ENCODE measurements at places on chromosomes 6 and 20.

DNA sequence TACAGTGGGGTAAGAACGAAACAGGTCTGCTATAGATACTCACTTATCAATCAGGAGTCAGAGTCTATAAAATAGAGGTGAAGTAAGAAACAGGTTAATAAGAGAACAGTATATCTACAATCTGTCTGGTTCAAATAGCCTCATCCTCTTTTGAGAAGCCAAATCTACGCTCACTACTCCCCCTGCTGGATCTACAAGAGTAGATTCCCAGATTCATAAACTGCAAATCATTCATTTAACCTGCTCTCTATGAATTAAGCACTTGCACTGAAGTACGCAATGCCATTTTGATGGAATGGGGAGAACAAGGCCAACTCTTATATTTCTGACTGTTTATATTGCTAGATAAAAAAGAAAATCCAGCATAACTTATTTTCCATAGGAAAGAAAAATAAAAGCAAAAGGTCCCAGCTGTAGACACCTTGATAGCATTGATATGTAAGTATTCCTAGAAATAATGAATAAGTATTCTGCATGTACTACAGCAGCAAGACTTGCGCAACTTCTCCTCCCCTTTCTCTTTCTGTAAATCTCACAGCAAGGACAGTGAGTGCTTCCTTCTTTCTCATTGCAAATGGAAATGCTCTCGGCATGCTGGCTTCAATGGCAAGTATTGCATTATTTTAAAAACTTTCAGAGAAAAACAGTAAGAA is 92.3 kb downstream of the RFX6 start:
- DNase-seq: no peak

GRCh38 chr6:132733814-132734213 is 20.0 kb upstream of the VNN1 start:
- DNase-seq: no peak

DNA sequence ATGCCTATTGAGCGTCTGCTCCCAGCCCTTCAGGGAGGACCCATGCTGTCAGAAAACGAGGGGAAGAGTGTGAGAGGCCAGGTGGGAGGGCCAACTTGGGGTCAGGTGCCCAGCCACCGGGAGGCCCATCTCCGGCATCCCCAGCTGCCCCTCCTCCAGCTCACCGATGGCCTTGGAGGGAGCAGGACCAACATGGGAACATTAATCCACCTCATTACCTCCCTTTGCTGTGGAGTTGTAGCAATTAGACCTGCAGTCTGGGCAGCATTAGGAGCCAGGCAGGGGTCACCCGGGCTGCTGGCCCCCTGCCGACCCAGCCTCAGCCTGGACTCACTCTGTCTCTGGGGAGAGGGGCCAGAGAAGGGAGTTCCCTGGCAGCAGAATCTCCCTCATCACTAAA is 25.1 kb downstream of the DLGAP4 start:
- DNase-seq: peak; percentile 67

DNA sequence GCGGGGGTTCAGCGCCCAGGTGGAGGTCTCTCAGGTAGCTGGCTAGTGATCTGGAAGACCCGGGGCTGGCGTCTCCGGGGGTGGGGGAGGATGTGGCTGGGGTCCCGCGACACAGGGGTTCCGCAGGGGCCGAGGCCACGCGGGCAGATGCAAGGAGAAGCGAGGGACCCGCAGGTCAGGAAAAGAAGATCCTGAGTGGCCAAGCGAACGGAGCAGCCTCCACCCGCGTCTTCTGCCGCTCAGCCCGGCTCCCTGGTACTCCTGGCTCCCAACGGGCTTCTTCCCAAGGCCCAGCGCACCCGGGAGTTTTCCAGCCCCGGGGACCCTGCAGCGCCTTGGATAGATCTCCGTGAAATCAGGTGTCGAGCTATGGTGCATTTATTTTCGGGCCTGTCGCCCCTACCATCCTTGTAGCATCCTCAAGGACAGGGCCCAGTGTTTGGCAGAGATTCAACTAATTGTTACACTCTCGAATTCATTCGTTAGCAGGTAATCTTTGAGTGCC is 682 bp upstream of the CHD6 start:
- DNase-seq: no peak

DNA sequence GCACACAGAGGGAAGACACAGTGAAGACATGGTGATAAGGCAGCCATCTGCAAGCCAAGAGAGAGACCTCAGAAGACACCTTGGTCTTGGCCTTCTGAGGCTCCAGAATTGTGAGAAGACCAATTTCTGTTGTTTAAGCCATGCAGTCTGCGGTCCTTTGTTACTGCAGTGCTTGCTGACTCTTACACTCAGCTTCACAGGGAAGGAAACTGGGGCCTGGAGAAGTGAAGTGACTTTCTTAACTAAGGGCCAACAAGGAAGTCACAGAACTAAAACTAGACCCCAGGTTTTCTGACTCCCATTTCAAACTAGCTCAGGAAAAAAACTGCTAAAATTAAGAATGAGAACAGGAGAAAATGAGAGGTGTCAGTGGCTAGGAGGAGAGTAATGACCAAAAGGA is 74.3 kb downstream of the TNFRSF21 start:
- DNase-seq: no peak

DNA sequence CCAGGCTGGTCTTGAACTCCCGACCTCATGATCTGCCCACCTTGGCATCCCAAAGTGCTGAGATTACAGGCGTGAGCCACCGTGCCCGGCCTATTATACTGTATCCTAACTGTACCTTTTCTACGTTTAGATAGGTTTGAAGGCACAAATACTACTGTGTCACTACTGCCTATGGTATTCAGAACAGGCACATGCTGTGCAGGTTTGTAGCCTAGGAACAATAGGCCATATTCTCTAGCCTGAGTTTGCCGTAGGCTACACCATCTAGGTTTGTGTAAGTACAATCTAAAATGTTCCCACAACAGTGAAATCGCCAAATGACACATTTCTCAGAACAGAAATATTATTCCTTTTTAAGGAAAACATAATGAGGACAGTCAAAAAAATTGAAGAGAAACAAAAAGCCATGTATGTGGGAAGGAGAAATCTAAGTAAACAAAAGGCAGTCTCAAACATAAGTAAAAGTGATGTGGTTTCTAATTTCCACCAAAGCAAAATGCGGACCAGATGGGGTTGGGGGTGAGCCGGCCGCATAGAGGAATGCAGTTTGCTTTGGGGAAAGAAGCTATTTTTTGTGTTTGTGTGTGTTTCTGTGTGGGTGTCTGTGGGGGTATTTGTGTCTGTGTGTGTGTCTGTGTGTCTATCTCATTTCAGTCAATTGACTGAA is 192.6 kb upstream of the SALL4 start:
- DNase-seq: peak; percentile 30

DNA sequence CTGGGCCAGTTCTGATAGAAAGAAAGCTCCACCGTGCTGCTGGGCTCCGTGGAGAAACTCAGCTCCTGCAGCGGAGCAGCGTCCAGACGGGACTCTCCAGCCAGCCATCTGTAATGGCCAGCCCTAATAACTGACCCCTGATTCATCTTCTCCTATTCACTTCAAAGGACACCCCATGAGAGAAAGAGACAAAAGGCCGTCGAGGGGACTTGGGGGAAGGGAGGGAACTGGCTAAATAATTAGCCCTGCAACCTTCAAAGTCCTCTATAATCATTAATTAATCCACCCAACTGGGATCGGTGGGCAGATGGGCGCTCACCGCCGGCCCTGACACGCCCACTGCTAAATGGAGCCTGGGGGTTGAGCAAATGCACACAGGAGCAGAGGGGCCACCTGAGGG is 512.4 kb downstream of the CD83 start:
- DNase-seq: no peak

DNA sequence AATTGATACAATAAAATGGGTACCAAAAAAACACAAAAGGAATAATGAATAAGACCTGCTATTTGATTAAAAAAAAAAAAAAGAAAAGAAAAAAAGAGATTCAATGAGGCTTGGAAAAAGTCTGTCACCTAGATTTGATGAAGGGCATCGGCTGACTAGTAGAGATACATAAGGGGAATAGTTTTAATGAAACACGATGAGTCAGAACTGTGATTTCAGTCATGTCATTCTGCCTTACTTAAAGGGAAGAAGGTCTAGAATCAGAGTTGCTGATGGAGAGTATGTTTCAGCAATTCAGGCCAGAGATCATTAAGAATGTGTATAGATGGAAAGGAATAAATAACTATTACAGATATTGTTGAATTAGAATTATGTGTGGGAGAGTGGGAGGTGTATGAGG is 565.9 kb upstream of the RNF217 start:
- DNase-seq: no peak

GRCh38 chr6:113998811-113999210 is 27.9 kb upstream of the HDAC2 start:
- DNase-seq: no peak

DNA sequence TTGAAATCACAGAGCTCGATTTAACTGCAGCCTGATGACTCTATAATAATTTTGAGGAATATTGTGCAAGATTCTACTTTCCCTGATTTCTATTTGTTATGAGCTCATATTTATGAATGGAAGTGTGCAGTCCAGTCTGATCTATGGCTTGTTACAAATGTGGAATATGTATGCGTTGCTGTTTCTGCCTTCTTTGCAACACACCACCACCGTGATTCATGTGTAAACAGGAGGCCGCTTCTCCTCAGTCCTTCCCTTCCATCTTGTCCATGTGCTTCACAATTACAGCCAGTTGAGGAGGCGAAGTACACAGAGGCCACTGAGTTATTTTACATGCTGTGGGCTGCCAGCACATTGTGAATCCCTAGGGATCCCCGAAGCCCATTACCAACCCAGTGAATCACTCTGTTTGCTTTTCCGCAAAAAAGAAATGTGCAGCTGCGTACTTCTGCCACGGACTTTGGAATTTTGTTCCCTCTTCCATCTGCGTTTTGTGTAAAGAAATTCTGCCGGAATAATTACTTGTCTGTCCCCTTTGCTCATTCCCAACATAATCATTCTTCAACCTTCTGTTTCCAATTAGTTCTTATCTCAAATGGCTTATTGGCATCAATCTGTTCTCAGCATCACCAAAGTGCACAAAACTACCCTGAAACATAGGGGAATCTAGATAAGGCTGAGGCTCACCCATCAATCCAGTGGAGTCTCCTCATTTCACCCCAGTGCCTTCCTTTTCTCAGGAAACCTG is 551.6 kb upstream of the CITED2 start:
- DNase-seq: no peak

DNA sequence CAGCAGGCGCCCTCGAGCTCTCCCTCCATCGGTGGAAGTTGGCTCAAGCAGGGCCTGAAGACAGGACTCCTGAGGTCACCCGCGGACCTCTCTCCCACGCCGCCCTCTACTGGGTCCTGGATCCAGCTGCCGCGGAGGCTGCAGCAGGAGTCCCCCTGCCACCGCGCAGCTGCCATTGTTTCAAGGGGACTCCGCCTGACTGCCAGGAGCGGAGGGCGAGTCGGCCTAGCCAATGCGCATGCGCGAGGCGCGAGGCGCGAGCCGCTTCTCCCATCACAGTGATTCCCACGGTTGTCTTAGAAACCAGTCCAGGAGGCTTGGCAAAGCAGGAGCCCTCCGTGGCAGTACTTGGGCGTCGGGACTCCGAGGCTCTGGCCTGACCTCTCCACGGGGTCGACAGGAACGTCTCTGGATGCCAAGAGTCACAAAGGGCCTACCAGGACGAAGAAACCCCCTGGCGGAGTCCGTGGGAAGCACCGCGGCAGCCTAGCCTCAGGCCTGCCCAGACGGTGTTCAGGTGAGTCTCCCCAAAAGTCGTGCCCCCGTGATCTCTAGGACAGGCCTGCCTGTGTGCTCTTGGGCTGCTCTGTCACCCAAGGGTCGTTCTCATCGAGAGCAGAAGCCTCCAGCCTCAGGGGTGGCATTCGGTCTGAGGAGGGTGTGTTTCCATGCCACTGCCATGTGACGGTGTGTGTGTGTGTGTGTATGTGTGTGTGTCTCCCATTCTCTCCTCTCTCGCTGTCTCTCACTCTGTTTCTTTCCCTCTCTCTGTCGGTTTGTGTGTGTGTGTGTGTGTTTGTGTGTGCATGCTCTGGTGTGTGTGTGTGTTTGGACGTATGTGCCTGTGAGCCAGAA is 290.6 kb upstream of the ZNF337 start:
- no peak for DNase-seq

GRCh38 chr20:17624070-17624469 is 54.2 kb downstream of the DSTN start:
- peak; percentile 43 for DNase-seq

GRCh38 chr6:170098428-170099170 is 192.3 kb downstream of the DLL1 start:
- DNase-seq: peak; percentile 29

DNA sequence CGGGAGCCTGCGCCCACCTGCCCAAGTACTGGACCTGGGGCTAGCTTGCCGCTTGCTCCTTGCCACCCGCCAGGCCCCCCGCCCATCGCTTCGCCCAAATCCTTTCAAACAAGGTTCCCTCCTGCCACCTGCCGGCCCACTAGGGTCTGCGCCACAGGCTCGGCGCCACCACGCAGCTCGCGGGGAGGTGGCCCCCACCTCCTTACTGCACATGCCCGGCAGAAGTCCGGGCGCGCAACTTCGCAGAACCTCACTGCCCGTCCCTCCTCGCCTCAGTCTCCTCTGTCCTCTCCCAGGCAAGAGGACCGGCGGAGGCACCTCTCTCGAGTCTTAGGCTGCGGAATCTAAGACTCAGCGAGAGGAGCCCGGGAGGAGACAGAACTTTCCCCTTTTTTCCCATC is 11.2 kb downstream of the GNAS-AS1 start:
- peak; percentile 84 for DNase-seq

- DNase-seq: no peak
These were observed 191.3 kb upstream of the PROKR2 start for GRCh38 chr20:5508044-5508443.

GRCh38 chr6:75633045-75633444 is 31.4 kb downstream of the SENP6 start:
- DNase-seq: no peak
